Fibroblast of the conjunctiva (primary cell): ENCODE measurements at places on chromosomes 5 and 9.

GRCh38 chr5:19676895-19677294 is 311.1 kb downstream of the CDH18 start:
- peak; percentile 1 for DNase-seq

DNA sequence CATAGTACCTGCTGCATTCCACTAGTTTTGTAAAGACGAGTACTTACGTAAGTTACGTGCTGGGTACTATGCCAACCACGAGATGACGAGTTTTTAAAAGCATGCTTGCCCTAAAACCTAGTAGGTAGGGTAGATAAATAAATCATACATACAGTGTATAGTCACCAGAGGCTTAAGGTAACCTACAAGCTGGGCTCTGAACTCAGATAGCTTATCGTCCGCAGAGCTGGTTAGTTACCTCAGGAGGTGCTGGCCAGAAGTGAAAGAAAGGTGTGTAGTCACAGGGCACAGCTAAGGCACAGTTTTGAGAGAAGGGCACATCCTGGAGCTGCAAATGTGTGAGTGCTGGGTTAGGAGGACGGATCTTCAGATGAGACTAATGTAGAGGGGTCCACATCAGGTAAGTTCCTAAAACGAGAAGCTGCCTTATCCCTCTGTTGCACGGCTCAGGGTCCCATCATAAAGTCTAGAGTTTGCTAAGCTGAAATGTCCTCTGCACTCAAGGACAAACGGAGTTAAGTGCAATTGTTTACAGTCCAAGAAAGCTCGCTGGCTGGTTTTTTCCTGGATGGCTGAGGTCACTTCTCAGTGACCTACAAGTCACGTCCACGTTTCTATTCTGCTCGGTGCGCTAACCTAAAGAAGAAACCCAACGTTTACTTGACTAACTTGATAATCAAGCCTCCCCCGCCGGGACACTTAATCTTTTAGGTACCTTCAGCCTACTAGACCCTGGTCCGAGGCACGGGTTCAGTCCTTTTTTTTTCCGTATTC is 1.1 kb upstream of the SNX24 start:
- DNase-seq = no peak

DNA sequence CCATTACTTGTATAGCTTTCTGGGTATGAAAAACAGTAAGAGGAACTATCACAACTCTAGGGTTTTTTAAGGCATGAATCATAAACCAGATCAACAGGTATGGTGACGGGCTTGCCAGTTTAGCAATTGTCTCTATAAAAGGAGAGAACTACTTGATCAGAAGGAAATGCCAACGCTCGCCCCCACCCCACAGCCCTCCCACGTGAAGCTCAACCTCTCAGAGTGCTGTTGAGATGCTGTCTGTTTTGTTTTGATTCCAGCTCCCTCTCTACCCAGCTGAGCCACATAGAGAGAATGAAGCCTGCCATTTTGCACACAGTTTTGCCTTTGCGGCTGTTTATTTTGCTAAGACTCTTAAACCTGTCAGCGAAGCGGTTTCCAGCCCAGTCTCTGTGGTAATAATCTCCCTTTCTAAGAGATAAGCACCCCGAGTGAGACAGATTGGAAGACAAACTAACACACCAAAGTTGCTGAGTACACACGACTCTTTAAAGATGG is 257.9 kb upstream of the ANKRD55 start:
- no peak for DNase-seq

DNA sequence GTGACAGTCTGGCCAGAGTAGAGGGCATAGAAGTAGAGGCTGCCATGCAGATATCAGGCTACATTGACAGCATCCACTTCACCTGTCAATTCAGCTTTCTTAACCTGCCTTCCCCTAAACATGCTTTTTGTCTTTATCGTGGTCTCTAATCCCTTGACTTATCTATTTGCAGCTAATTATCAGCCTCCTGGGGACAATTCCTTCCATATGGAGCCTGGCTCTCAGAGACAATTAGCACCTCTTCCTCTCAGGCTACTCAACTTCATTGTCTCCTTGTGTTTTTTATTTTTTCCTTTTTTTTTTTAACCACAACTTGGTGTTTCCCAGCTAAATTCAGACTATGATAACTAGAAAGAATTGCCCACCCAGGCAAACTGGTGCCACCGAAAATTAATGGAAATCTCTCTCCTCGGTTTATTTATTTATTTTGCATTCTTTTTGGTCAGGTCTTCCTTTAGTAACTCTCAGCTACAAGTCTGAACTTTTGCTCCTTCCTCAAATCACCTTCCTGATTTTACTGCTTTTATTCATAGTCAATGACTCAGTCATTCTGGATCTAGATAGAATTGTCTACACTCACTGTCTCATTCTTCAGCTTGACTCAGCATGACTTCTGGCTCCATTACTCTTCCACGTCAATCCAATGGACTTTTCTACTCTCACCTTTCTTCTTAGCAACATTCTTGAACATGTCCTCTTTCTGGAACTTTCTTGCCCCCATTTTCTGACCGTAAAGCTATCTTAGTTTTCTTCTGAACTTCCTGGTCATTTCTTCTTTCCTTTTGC is 63.0 kb upstream of the BASP1 start:
- DNase-seq = no peak

GRCh38 chr5:170471551-170472178 is 32.2 kb upstream of the KCNIP1 start:
- no peak for DNase-seq

DNA sequence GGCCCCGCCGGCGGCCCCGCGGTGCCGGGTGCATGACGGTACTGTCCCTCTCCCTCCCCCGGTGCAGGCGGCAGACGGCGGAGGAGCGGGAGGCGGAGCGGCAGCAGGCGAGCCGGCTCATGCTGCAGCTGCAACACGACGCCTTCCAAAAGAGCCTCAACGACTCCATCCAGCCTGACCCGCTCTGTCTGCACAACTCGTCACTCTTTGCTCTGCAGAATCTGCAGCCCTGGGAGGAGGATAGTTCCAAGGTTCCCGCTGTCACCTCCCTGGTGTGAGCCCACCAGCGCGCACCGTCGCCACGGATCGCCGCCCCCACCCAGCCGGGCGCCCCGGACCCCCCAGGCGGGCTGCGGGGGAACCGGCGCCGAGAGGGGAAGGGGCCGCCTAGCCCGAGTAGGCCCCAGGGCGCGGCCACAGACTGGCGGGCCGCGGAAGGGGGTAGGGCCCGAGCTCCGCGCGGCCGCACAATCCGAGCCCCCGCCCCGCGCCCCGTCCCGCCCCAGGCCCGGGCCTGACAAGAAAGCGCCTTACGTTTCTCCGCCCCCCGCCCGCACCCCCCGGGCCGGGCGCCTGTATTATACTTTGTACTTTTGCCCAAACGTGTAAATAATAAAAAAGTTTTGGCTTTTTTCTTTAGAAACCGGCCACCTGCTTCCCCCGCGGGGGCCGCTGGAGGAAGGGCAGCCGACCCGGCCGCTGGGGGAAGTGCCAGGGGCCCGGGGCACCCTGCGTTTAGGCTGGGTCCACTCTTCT is 2.5 kb downstream of the TLX3 start:
- no peak for DNase-seq
